ENCODE measurements at places on chromosomes 6 and 20.

GRCh38 chr6:134851548-134851947 is 98.4 kb downstream of the ALDH8A1 start:
- no peak for DNase-seq

DNA sequence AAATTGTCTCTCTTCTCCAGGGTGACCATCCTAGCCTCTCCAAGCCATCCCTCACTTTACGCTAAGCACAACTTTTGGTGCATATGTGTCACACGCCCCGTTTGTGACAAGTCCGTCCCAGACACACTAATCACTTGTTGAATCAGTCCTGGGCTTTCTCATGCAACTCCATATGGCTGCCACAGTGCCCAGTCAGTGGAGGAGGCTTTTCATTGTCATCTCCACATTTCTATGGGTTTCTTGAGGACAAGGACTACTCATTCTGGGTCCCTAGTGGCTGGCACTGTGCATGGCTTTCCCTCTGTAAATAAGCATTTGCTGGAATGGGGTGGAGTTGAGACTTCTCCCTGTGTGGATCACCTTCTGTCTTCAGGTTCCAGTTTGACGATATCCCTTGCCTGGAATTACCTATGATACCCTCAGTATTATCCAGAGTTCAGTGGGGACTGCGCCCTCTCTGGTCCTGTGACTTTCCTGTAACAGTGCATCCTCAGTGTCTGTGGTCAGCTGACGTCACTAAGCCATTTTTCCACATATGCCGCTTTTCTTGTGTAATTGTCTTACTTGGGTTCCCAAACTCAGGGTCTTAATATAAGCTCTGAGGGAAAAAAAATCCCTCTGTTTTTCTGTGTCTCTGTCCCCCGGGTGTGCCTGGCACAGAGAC is 59.8 kb upstream of the MYL9 start:
- DNase-seq, result no peak

DNA sequence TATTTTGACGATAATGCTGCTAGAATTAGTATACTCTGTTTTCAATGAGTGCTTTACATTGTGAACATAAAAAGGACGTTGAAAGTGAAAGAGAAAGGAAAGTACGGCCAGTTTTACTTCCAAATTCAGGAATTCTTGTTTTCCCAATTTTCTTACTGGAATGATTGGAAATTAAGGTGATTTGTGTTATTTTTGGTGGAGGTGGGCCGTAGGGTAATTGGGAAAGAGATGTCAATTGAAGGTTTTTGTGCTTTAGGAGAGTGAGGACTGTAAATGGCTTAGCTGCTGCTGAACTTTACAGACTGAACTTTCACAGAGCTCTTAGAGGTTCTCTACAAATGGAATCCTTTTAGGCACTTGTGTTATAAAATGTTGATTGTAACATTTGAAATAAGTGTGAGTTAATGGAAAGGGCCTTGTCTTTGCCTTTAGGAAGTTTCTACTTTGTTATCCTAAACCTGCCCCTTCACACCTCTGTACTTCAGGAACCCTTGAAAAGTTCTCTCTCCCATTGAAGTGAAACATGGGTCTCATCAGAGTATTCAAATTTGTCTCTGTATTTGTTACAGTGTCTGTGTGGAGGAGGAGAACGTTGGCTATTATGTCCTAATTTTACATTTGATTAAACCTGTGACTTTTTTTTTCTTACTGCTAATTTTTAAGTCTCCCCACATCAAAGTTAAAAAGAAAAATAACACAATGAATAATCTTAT is 256.4 kb downstream of the ARID1B start:
- no peak for DNase-seq

DNA sequence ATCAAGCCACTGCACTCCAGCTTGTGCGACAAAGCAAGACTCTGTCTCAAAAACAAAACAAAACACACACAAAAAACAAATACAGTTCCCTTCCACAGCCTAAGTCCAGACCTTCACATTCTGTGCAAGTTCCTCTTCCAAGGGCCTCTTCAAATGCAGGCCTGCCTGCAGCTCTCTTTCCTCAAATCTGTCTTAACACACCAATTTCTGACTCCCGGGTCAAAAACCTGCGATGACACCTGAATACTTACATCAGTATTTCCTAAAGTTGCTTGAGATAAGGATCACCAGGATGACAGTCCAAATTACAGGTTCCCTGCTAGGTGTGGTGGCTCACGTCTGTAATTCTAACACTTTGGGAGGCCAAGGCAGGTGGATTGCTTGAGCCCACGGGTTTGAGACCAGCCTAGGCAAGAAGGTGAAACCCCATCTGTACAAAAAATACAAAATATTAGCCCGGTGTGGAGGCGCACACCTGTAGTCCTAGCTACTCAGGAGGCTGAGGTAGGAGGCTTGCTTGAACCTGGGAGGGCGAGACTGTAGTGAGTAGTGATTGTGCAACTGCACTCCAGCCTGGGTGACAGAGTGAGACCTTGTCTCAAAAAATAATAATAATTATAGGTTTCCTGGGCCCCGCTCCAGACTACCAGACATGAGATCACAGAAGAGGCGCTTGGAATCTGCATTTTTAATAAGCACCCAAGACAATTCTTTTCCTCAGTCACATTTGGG is 8.8 kb upstream of the PARD6B start:
- DNase-seq, result no peak

- DNase-seq, result no peak
These were observed 138.4 kb downstream of the KCNQ5 start for GRCh38 chr6:72760114-72760793.

DNA sequence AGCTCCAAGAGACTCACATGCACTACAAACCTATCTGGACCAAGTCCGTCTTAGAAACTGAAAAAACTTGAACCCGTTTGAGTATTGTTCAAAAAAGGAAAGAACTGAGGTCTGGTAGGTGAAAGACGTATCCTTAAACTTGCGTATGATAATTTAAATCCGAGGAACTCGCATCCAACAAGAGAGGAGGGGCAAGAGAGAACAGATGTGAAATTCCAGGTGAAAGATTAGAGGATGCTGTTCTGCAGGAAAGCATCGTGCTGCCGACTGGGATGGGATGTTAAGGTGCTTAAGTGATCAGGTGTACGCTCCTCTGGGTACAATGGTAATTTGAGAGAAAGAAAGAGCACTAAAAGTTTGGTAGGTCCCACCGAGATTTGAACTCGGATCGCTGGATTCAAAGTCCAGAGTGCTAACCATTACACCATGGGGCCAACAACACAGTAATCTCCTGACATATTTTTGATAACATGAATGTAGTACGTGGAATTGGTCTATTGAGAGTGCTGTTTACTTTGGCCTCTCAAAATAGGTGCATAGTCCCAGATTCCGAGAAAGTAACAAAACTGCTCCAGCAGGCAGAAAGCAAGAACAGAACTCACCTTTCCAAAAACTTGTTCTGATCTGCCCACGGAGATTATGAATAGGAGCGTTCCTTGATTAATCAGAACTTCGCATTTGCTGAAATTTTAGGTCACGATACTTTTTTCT is 53.5 kb upstream of the BTN3A2 start:
- no peak for DNase-seq

GRCh38 chr6:139376604-139377218 is 2.3 kb upstream of the CITED2 start:
- DNase-seq, result no peak

DNA sequence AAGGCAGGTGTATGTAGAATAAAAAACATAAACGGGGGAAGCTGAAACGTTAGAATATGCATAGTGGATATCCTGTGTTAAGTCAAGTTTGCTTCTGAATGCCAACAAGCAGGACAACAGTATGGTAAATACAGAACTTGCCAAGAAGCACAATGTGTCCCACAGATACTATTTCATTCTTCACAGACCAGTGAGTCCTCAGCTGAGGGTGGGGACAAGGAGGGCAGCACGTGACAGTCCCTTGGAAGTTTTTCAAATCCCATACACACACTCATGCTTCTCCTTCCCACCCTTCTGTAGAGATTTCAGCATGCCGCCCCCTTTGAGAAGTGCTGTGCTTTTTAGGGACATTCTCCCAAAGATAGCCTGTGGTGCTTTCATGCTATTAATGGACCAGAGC is 268.5 kb upstream of the ECI2 start:
- DNase-seq, result no peak

- no peak for DNase-seq
These were observed 11.2 kb downstream of the TFEB start for GRCh38 chr6:41724228-41724580.

DNA sequence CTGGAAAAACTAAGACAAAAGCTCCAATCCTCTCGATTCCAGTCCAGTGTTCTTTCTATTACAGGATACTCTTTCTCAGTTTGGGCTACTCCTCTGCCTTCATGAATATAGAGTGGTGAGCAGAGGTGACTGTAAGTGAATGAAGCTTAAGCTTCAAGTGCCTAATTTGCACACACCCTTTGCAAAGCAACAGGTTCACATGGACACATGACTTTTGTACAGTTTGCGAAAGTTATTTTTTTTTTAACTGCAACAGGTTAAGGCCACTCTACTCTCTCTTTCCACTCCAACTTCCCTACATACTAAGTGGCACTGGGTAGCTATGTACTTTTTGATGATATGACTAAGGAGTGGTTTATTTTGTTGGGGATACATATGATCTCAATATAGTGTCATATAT is 19.4 kb upstream of the HEY2 start:
- no peak for DNase-seq

DNA sequence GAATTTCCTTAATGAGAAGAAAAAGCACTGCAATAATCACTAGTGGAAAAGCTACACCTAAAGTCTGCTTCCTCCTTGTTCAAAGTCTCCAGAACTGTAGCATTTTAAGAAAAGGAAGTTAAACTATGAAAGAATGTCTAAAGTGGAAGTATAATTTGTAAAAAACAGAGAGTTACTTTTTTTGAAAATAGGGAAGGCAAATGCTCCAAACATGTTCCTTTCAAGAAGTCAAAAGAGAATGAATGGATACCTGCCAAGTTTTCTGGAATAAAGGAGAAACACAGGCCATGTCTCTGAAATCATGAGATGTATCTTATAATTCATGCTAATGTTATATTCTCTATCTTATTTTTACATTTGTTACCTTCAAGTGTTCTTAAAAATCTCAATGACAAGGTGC is 60.7 kb upstream of the ADGRG6 start:
- no peak for DNase-seq

DNA sequence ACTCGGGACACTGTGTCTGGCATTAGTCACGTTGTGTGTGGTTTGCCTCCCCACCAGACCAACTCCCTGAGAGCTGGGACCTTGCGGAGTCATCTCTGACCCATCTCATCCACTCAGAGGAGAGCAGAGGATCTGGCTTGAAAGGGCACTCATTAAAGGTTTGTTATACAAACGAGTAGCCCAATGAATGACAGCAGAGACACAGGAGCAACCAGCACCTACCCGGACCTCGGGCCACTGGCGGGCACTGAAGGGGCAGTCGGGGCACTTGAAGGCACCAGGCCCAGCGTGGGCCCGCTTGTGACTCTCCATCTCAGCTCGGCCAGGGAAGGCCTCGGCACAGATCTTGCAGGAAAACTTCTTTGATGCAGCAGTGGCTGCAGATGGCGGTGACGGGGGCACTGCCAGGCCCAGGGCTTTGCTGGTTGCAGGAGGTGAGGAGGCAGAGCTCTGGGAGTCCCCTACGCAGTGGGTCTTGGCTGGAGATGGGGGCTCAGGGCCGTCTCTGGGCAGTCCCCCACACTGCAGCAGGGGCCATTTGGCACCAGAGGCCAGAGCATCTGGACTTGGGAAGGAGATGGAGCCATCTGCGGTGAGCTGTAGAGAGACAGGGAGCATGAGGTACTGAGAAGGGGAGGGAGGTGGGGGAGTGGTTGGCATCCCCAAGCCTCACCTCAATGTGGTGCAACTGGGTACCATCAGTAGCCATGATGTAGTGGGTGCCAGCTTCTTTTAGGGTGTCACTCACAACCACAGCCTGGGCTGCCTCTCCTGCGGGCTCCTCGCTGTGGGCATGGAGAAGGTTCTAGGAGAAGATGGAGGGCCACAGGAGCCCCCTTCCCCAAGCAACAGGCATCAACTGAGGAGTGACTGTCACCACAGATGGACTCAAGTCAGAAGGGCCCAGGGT is 17.7 kb downstream of the PCIF1 start:
- DNase-seq, result no peak

GRCh38 chr6:79599725-79600259 is 31.3 kb upstream of the SH3BGRL2 start:
- no peak for DNase-seq

DNA sequence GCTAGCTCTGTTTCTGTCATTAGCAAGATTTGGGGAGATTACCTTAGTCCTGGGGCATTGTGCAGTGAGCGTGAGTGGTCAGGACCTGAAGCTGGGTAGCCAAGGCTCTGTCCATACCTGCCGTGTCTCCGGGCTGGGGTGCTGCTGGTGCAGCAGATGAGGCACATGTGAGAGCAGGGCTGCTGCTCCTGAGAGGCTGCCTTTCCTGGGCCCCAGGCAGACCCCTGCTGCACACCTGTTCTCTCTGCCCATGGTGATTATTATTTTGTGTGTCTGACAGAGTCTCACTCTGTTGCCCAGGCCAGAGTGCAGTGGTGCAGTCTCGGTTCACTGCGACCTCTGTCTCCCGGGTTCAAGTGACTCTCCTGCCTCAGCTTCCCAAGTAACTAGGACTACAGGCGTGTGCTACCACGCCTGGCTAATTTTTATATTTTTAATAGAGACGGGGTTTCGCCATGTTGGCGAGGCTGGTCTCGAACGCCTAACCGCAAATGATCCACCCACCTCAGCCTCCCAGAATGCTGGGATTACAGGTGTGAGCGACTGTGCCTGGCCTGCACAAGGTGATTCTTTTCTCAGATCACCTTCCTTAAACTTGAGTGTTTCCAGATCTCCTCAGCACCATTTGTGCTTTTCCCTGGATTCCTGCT is 36.8 kb upstream of the IRF4 start:
- DNase-seq, result no peak

DNA sequence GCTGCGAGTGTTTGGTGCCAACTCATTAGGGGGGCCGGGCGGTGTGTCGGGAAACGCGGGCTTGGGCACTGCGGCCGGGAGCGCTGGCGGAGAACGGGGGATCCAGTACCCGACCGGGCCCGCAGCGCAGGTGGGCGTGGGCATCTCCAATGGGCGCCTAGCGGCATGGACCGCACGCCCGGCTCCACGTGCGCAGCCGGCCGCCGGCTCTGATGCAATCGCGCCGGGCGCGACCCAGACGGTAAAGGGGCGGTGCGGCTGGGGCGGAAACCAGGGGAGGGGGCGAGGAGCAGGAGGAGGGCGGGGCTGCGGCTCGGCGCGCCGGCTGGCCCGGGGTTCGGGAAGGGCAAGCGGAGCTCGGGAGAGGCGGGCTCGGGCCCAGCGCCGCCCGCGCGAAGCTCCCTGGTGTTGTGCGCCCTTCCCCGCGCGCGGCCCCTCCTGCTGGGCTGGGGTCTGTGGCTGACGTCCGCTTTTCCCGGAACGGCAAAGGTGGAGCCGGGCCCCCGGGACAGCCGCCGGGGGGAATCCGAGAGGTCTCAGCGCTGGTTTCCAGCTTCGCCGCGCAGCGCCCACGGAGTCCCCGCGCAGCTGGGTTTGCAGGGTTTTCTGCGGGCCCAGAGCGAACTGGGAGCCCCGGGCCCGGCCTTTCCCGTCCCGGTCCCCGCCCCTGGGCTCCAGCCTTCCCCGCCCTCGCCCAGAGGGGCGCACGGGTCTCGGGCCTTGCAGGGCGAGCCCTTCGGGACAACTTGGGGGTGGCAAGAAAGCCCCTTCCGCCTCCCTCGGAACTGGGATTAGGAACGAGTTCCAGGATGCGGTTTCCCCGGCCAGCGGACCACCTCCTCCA is 867 bp downstream of the MTHFD1L start:
- peak; percentile 45 for DNase-seq
